ENCODE measurements at places on chromosomes 11 and 22.

DNA sequence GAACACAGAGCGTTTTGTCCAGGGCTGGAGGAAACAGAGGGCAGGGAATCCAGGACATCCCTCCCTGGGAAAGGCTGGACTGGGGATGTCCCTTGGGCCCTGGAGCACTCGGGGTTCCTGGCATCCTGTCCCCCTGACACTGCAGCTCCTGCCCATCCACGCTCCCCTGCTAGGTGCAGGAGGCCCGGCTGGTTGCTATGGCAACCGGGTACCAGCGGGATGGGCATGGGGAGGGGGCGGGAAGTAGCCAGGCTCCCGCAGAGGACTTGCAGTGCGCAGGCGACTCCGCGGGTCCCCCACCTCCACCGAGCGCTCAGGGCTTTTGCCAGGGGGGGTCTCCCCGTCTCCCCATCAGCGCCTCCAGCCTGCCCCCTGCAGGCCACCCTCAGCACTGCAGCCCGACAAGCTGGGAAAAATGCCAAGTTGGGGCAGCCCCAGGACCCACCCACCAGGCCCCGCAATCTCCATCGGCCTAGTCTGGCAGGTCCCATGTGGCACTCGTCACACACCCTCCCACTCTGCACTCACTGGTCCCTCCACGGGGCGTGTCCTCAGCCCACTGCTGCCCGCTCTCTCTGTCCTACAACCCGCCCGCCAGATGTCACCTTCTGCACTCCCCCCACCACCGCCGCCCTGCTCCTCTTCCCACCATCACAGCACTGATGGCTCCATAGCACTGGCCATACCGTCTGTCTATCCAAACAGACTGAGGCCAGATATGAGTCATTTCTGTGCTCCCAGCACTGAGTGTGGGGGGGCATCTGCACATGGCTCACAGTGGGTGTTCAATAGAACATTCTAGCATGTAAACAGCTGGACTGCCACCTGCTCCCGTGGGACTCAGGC, 31.5 kb downstream of the KIAA0930 start:
- DNase-seq: no peak

DNA sequence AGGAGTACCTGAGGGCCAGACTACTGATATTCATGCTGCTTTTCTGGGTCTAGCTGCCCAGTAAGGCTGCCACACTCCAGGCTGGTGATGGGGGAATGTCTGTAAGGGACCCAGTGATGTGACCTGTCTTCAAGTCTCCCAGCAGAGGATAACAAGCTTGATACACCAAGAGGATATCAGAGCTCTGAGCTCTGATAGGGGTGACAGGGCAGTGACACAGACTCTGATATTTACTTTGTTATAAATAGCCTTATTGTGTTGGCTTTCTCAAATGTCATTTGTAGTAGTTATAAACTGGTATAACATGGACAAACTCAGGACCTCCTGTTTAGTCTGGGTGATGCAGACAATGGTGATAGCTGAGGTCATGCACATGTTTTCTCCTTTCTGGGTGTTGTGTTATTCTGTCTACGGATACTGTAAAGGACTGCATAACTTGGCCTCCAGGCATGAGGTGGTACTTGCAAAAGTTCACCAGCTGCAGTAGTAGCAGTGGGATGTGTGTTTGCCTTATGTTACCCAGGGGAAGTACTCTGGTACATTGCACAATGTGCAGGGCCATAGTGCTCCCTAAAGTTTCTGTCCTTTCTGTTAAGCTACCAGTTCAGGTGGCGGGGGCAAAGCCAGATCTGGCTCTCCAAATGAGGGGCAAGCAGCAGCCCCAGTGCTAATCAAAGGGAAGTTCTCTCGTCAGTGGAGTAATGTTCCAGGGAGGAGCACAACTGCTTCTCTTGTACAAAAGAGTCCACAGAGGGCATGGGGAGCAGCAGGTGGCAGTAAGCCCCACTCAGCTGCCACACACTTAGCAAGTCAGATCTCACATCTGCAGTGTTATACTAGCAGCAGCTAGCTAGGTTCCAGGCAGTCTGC, 812.2 kb downstream of the JRKL start:
- no peak for DNase-seq

DNA sequence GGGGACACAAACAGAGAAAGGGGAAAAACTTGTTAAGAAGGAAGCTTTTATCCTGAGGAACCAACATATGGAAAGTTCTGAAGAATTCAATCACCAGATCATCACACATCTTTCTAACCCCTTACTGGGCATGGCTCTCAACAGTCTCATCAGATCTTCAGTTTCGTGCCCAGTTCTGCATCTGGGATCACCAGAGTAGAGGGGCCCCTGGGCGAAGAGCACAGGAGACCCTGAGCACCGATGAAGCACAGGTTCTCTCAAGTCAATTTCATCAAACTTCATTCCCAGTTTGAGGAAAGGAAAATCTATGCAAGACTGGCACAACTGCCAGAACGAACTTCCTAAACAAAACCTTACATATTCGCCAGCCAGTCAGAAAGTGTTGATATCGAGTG, 8.5 kb upstream of the PYGM start:
- no peak for DNase-seq

GRCh38 chr11:117175104-117175503, 3.4 kb upstream of the SIDT2 start:
- DNase-seq: no peak

DNA sequence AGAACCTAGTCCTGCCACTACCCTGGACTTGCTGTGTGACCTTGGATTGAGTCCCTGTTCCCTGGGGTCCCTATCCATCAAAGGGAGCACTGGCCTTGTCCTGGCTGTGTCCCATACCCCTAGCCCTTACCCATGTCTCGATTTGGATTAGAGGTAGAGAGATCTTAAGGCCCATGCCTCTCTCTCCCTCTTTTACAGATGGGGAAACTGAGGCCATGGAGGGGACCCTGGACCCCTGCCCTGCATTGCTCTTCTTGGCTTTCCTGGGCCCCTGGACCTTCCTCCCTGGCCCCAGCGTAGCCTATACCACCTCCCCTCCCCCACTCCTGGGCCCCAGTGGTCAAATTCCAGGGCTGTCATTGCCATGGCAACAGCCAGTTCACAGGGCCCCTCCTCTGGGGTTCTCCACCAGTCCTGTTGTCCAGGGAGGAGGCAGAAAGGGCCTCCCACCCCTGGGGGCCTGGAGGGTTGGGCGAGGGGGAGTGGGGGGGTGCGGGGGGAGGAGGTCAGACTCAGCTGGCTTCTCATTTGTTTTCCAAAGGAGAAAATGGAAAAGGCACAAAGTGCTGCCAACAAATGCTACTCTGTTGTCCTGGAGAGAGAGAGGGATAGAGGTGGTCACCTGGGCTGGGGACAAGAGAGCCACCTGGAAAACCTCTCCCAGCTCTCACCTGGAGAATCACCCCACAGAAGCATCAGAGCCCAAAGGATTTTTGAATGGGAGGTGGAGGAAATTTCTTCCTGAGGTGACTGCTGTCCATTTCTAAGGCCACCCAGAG, 23.3 kb downstream of the ARHGEF17 start:
- no peak for DNase-seq

GRCh38 chr11:64857485-64857884, 13.0 kb upstream of the CDC42BPG start:
- no peak for DNase-seq

- no peak for DNase-seq
Measured at GRCh38 chr11:2084721-2085120, 54.5 kb downstream of the IGF2 start.

GRCh38 chr11:122271137-122271536, 155.1 kb upstream of the BLID start:
- no peak for DNase-seq

DNA sequence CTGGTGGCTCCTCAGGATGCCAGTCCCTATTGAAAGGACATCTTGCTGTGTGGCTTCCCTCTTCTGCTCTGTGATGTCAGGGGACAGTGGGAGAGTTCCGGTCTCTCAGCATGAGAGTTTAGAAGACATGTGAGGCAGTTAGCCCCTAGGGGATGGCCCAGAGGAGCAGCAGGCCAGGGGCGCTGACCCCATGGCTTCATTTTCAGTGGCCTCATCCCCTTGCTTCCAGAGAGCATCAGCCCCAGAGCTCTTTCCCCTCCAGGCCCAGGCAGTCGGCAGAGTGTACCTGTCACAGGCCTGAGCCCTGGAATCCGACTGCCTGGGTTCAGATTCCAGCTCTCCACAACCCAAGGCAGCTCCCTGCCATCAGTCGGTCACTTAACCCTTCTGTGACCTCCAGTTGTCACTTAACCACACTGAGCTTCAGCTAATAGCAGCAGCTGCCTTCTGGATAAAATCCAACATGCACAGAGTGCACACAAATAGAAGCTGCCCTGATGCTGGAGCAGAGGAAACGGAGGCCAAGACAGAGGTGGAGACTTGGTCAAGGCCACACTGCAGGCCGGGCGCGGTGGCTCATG, 14.1 kb upstream of the LRRC10B start:
- no peak for DNase-seq

- no peak for DNase-seq
Measured at GRCh38 chr22:30010789-30011405, 69.4 kb upstream of the HORMAD2 start.

DNA sequence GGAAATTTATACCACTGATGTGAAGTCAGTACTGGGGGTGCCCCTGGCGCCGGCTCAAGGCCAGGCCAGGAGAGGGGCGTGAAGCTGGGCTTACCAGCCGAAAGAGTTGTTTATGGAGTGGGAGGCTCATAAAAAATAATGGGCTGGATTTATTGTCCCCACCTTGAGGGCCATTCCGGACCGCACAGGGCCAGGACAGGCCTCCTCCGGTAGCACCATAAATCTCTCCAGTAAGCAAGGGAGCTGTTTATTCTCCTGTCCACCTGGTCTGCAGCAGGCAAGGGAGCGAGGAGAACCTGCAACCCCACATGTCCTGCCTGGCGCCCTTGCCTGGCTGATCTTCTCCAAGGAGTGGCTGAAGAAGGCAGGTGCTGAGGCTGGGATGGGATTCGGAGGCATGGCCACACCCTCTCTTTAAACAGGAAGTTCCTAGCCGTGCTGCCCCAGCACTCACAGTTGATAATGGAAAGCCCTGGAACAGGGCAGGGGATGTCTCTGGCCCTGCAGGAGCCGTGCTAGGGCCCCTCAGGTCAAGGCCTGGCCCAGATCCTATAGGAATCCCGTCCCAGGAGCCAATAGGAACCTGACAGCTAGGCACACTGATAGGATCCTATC, 65.1 kb downstream of the SCUBE1 start:
- DNase-seq: no peak

- no peak for DNase-seq
Measured at GRCh38 chr11:14894657-14895598, 2.9 kb upstream of the CYP2R1 start.

All from NK-92 treated with Interleukin-12 subunit alpha and Interleukin-12 subunit beta, amount 100 ng/mL, for 24 hours (cell line).